ENCODE measurements at places on chromosomes 2 and 18.

DNA sequence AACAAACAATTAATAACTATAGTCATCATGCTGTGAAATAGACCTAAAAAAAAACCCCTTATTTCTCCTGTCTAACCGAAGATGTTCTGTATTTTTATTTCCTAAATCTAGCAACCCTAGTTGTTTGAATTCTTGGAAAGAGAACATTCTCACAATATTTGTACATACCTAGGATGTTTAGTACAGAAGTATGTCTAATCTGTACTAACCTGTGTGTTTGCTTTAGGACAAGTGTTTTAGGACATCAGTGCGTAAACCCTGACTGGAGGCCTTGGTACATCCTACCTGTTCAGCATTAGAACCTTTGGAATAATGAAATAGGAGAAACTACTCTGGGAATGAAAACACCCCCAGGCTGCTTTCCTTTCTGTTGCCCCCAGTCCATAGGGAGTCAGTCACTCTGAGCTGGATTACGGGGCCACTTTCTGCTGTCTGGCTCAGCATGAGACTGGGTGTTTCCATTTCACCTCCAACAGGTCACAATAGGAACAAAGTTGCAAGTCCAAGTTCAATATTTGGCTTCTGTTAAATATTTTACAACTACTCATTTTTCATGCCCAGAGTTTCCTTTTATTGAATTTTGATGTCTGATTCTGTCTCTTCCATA lies 114.7 kb downstream of the MTX2 start:
- no peak for DNase-seq

- no peak for DNase-seq
Observed at GRCh38 chr2:10675131-10675530, 14.6 kb downstream of the NOL10 start.

DNA sequence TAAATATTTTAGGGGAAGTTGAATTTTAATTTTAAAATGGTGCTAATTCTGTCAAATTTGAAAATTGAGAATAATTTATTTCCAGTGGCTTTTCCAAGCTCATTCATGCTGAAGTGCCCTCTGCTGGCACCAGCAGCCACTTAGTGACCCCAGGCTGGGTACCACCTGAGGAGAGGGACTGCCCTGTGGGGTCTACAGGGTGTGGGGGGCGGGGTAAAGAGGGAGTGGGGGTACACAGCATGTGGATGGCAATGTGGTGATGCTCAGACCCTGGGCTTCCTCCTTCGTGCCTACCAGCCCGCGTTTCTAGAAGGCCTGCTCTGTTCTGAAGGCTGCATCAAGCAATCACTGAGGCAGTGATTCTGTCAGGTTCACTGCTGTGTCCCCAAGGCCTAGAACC lies 45.1 kb upstream of the SCLY start:
- DNase-seq = no peak

DNA sequence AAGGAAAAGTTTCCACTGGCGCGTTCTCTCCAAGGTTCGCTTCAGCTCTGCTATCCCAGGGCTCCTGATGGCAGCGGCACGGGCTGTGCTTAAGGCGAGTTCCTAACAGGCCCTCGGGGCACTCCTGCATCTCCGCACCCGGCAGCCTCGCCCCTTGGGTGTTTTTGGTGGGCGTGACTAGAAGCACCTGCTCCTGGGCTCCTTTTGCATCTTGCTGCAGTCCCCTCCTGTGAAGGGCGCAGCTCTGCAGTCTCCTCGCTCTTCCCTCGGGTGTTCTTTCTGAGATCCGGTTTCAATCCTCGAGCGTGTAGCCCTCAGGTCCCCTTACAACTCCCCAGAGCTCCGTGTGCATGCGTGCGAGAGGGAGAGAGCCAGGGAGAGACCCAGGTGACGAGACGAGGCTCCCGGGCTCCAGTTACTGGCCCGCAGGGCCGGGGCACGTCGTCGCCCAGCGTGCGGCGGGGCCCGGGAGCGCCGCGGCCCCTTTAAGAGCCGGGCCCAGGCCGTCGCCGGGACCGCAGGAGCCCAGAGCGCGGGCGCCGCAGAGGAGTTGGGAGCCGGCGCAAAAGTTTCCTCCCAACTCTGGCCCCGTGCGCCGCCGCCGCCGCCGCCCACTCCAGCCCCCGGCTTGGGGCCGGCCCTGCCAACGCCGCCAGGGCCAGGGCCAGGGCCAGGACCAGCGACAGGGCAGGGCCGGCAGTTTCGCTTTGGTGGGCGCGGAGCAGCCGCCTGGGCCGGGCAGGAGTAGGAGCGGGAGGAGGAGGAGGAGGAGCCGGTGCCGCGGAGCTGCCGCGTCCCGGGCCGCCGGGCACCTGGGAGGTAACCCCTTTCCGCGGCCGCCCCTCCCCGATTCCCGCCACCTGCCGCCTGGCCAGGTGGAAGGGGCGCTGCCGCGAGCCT lies at the start of gene PARD3B:
Gene PARD3B, plus strand, starts transcription at position 515 of the 900 bp plus-strand sequence. CDS start 525 bp downstream, outside the sequence.
- DNase-seq = no peak

DNA sequence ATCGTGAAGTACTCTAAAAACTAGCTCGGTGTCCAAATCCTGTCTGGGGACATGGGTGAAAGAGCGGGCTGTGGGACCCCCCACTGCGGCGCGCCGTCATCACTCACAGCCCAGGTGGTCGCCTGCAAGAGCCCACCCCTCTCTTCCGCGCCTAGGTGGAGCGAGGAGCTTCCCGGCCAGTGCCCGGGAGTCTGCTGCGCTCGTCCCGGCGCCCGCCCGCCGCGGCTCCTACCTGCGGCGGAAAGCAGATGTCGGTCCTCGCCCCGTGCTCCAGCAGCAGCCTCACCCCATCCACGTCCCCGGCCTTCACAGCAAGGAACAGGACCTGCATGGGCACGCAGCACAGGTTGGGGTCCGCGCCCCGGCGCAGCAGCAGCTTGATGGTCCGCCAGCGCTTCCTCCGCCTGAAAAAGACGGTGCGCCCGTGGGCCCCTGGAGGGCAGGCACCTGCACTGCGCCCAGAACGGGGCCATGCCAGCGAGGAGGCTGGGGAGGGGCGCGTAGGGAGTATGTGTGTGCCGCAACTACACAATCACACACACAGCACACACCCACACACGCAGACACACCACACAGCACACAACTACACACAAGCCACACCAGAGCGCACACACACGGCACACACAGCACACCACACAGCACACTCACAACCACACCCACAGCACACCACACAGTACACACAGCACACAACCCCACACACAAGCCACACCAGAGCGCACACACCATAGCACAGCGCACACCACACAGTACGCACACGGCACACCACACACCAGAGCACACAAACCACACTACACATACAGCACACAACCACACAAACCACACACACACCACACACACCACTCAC lies 37.4 kb downstream of the ANKMY1 start:
- no peak for DNase-seq

DNA sequence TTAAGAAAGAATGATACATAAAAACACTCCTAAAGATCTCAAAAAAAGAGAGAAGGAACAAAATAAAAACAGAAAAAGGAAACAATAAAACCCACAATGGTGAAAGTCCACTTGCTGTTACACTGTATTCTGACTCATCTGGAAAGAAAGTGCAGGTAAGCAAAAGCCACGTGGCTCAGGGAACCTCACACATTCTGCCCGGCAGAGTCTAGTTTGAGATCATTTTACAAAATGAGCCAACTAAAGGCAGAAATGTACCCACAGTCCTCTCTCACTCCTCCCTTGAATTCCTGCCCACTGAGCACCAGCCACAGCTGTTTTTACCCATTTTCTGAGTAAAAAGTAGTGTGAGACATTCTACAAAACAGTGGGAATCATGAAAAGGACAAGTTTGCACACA lies 10.0 kb downstream of the KCNH7 start:
- no peak for DNase-seq

GRCh38 chr2:19635951-19636510 lies 265.8 kb downstream of the TTC32 start:
- DNase-seq = no peak

- DNase-seq = no peak
Observed at GRCh38 chr2:241139531-241140444, 9.5 kb downstream of the PASK start.

DNA sequence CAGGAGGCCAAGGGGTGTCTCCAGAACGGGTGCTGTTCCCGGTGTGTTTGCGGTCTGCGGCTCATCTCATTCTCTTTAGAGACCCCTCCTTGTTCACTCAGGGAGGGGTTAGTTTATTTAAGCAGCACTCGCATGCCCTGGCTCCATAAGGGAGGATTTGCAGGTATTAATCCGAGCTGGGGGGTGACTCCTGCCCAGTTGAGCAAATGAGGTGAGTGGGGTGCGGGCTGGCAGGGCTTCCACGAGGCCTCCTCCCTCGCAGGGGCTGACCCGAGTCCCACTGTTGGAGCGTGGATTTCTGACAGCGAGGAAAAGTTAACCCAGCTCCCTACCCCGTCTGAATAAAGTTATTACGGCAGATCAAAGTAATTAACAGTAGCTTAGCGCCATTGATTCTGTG lies 371.8 kb upstream of the SALL3 start:
- no peak for DNase-seq

DNA sequence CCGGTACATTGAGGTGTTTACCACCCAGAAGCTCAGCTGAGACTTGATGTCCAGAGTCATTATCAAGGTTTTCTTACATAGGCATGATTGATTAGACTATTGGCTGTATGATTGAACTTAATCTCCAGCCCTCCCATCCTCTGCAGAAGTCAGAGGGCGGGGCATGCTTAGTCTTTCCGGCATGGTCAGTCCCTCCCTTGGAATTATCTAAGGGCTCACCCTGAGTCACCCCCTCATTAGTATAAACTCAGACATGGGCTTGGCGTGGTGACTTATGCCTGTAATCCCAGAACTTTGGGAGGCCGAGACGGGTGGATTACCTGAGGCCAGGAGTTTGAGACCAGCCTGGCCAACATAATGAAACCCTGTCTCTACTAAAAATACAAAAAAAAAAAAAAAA lies 243.9 kb downstream of the VAPA start:
- DNase-seq = no peak

DNA sequence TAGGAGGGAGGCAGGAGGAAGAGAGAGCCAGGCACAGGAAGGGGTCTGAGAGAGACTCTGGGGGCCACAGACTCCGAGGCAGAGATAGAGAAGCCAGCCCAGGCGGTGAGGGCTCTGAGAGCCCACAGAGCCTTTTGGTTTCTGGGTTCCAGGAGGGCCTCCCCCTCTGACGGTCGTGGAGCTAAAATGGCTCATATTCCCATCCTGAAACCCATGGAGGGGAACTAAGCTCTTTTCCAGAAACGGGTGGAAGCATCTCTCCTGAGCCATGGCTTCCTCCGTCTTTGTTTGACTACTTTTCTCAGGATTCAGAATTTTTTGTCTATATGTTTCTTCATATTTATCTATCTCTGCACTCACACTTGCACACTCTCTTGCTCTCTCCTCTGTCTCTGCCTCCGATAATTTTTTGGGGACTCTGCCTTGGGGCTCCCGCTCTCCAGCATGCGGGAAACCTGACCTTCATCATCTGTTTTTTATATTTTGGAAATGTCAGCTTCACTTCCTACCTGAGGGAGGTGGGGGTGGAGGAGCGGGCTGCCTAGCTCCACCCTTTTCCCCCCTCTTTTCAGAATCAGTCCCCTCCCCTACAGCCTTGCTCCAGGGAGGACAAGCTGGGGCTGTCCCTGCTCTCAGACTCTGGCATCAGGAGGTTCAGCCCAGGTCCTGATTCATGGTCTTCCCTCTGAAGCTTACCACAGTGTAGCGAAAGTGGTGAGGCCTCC lies 5.0 kb upstream of the PKDCC start:
- DNase-seq = no peak

DNA sequence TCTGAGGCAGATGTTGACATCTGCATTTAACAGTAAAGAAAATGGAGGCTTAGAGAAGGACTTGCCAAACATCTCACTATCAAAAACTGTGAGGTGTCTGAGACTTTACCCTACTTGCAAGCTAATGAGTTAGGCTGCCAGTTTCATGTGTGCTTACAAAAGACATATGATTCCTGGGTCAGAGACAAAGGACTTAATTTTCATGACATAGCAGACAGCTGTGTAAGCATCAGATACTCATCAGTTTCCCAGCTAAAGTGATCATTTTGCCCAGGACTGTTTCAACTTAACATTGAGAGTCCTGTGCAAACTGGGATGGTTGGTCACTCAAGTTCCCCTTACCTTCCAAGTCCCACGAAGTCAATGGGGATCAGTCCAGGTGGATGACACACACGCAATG lies 18.9 kb upstream of the DAPL1 start:
- DNase-seq = no peak

- peak; percentile 60 for DNase-seq
Observed at GRCh38 chr18:56067969-56068671, 480.1 kb upstream of the TCF4 start.

DNA sequence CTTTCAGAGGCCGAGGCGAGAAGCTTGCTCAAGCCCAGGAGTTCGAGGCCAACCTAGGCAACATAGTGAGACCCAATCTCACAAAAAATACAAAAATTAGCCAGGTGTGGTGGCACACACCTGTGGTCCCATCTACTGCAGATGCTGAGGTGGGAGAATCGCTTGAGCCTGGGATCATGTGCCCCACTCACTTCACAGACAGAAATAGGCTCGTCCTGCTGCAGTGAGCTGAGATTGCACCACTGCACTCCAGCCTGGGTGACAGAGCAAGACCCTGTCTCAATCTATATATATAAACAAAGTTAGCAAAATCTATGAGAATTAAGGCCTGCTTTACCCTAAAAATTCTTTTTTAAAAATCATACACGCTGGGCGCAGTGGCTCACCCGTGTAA lies 50.8 kb downstream of the TEX44 start:
- DNase-seq = no peak

DNA sequence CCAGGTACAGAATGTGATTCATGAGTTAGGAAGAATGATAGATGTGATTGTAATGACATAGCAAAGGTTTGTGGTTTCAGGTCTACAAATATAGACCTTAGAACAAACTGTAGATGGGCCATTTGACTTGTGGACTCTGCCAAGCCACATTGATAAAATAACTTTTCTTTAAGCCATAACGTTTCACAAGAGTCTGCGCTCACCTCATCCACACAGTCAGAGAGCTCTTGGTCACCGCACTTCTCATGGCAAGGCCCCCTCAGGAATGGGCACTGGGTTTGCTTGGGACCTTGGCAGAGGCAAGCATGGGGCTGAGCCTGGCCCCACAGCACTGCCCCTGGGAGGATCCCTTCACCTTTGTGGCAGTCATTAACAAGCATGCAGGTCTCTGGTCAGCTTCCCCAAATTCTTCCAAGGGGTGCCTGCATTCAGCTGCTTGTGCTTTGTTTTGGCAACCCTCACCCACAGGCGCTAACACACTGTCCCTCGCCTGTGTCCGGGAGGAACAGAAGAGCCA lies 14.0 kb downstream of the ARMC9 start:
- no peak for DNase-seq

GRCh38 chr2:162317861-162318327 lies 590 bp downstream of the IFIH1 start:
- no peak for DNase-seq

- no peak for DNase-seq
Observed at GRCh38 chr2:230773039-230773773, 60.6 kb downstream of the CAB39 start.

GRCh38 chr2:26169681-26170414 lies 3.0 kb upstream of the GAREM2 start:
- DNase-seq = no peak

DNA sequence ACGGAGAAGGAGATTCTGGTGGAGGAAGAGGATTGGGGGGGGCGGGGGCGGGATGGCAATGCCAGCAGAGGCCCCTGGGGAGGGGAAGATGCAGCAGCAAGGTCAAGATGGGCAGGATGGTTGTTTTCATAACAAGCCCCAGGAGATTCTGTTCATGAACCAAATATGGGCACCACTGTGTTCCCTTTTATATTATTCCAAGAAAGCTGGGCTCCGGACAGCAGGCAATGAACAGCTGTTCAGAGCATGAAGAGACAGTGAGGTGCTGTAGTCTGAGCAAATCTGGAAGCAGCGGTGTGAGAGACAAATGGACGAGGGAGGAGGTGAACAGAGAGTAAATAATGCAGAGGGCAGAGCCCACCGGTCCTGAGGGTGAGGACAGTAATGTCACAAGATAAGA lies 20.0 kb downstream of the UXS1 start:
- DNase-seq = no peak
